Mammary epithelial cell (primary cell): ENCODE measurements at places on chromosomes 3 and 15.

GRCh38 chr15:44729408-44730127 lies 6.8 kb upstream of the TRIM69 start:
- DNase-seq: no peak

GRCh38 chr3:141426404-141427034 lies 58.2 kb downstream of the ZBTB38 start:
- DNase-seq: no peak

GRCh38 chr3:48630407-48630806 lies 4.9 kb downstream of the SLC26A6 start:
- DNase-seq: no peak

DNA sequence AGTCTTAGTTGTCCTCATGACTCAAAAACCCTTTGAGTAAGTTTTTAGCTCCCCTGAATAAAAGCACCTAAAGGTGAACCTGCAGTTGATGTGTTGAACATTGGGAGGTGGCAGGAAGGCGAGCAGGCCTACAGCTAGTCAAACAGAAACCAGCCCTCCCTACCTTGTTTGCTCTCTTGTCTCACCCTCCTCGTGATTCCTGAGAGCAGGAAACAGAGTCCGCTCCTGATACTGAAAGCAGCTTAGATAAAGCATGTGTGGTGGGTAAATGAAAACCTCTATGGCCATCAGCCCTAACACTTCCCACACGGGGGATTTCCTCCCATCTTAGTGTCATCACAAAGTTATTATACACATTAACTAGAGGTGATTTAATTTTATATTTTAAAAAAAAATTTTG lies 21.8 kb upstream of the CLDN18 start:
- DNase-seq: no peak

DNA sequence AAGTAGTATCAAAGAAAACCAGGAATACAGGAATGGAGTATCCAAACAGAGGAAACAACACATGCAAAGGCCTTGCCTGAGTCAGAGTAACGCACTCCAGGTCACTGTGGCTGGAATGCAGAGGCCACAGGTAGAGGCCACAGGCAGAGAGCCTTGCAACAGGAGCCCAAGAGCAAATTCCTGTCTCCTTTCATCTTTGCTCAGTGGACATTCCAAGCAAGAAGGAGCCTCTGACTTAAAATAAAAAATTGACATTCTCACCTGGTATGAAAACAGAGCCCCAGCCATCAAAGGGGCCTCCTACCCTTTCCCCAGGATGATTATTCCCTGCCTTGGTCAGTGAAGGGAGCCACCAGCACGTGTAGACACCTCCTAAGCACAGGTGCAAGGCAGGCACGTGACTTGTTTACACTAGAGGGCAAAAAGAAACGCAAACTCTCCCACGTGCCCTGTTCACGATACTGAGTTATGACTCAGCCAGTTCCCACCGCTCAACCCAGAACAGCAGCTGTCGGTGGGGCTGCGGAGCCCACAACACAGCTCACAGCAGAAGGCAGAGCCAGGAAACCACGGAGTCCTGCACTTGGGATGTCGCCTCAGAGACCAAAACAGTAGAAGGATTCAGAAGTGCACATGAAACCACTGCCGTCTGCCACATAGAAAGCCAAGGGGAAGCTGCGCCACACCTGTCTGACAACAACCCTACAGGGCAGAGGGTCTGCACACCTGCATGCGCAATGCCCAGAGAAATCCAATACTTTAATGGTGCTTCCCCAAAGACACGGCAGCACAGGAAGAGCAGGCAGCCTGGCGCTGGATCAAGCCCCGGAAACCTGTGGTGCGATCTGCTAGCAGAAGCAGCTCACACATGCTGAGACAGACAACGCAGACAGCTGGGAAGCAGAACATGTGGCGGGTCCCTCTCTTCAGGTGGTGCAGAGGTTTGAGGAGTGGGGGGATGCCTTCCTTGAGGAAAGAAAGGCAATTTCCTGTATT lies 52.1 kb downstream of the ITGB5 start:
- peak; percentile 79 for DNase-seq

DNA sequence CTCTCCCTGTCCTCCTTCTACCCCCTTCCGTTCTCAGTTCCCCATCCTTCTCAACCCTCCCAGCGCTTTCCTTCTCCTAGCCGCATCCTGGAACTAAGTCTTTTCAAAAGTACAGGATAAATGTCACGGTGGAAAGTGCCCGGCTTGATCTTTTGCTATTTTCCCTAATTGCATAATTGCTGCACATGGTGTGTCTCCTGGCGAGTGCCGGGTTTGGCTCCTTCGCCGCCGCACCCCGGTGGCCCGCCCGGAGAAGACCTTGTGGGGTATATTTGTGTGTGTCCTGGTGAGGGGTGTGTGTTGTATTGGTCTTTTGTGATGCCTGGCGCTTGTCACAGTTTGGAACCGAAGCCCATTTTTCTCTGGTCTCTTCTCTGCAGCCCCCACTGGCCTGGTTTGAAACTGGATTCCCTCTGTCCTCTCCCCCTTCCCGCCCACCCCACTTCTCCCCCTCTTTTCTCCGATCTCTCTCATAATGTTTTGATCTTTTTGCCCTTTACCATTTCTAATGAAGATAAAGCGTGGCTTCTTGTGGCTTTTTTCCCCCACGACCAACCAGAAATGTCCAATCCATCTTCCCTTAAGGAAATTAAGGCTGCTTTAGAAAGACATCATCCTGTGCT lies 692 bp downstream of the UBE2E2 start:
- peak; percentile 41 for DNase-seq

GRCh38 chr3:141387516-141387915 lies 19.2 kb downstream of the ZBTB38 start:
- DNase-seq: no peak

DNA sequence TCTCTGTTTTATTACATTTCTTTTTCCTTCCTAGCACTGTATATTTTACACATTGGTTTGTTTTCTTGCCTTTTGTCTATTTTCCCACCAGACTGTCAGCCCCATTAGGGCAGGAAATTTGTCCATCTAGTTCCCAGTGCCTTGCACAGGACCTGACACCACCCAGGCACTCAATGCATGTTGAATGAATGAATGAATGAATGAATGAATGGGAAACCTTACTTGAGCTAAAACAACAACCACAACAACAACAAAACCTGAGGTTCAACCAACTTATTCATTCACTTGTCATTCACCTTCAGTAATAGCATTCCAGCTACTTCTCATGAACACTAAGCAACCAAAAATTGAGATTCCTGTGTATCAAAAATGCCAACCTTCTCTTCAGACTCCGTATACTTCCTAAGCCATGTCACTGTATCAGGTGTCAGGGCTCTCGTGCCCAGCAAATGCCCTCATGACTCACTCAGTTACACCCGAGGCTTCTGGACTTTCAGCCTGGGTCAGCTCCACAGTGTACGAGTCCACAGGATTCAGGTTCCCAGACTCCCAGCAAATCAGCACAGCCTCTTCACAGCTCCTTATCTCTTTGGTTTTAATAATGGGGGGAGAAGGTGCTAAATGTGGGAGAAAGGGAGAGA lies 37.3 kb downstream of the FSD2 start:
- peak; percentile 20 for DNase-seq

GRCh38 chr3:131750256-131750655 lies 247.5 kb upstream of the MRPL3 start:
- no peak for DNase-seq

GRCh38 chr15:47872208-47872607 lies 154.9 kb downstream of the SEMA6D start:
- DNase-seq: no peak

DNA sequence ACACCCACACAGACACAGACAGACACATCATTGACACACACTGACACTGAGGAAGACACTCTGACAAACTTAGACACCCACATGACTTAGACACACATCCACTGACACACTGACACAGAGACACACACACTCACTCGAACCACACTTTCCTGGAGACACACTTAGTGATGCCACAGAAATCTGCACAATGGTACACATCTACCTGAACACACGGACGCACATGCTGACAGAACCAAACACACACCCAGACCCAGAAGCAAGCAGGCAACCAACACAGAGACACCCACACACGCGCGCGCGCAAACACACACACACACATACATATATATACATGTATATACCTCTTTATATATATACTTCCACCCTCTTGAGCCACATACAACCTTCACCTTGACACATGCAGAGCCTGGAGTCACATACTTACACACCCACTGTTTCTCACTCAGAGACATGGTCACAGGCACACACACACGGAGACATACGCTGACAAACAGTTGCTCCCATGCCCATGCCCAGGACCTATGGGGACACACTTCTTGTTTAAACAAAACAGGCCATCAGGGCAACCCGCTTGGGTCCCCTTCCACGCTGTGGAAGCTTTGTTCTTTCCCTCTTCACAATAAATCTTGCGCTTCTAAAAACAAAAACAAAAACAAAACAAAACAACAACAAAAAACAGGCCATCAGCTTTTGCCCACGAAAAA lies 913 bp upstream of the SCN5A start:
- DNase-seq: no peak

DNA sequence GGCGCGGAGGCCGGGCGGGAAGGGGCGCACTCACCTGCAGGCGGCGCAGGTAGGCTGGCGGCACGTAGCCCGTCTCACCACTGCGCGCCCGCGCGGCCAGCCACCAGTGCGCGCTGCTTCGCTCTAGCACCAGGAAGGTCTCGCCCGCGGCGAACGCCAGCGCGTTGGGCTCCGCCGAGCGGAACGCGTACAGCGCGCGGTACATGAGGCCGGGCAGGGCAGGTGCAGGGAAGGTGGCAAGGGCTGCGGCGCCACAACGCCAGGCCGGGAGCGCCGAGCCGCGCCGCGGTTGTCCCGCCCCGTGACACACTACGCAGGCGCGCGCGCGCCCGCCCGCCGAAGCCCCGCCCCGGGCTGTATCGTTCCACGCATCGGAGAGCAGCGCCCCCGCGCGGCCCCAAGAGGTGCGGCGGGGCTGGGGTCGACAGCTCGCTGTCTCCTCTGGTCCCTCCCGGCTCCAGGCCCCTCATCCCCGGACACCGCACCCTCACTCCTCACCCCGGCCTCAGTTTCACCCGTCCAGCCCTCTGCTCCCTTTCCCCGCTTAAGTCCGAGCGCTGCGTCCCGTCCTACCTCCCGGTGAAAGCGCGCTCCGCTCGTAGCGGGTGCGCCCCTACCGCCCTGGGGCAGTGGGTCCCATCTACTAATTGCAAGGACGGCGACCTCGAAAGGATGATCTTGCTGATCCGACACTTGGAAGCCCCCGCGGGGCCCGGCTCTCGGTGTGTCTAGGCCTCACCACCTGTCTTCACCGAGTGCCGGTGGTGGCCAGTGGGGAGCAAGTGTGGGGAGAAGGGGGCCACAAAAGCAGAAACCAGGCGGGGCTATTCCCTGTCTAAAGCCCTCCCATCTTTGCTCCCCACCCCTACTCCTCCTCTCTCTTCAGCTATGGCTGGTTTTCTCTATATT lies at the start of gene NCKIPSD:
Gene NCKIPSD, minus strand, starts transcription at position 313 of the 909 bp plus-strand sequence. Its CDS starts 108 bp downstream, at position 205.
- peak; percentile 79 for DNase-seq

DNA sequence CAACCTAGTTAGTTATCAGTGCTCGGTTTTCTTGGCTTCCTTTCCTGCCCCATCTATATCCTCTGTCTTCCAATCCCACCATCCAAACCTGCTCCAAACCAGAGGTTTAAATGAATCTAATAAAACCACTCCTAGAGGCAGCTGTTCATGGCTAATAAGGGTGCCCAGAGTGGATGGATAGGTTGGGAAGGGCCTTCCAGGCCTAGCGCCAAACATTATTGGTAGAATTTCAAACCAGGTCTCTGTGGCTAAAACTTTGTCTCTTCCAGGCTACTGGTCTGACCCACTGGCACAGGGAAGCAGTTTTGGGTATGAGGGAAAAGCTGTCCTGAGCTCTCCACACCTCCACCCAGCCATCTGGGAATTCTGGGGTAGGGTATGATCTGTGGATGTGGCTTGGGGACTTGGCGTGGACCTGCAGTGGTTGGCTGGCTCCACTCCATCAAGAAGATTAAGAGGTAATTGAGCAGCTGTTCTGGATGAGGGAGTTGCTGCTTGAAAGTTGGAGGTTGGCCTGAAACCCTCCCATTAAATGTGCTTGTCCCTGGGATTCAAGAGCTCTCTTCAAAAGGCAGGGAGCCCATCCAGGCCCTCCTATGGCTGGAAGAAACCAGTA lies 29.3 kb upstream of the INSYN1 start:
- DNase-seq: no peak

DNA sequence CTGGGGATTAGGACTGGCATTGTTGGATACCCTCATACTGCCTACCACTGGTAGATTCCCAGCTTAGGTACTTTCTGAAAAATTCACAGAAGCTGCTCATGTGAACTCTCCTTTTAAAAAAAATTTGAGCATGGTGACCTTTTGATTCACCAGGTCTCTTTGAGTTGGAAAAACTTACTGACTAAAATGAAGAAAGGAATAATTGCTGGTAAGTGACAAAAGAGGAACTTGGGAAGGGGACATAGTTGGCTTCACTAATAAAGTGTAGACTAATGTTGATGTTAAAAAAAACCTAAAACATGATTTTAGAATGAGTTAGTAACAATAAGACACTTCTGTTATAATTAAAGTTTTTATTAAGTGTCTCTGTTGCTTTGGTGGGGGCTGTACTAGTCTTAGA lies 8.6 kb downstream of the VPS8 start:
- DNase-seq: no peak

DNA sequence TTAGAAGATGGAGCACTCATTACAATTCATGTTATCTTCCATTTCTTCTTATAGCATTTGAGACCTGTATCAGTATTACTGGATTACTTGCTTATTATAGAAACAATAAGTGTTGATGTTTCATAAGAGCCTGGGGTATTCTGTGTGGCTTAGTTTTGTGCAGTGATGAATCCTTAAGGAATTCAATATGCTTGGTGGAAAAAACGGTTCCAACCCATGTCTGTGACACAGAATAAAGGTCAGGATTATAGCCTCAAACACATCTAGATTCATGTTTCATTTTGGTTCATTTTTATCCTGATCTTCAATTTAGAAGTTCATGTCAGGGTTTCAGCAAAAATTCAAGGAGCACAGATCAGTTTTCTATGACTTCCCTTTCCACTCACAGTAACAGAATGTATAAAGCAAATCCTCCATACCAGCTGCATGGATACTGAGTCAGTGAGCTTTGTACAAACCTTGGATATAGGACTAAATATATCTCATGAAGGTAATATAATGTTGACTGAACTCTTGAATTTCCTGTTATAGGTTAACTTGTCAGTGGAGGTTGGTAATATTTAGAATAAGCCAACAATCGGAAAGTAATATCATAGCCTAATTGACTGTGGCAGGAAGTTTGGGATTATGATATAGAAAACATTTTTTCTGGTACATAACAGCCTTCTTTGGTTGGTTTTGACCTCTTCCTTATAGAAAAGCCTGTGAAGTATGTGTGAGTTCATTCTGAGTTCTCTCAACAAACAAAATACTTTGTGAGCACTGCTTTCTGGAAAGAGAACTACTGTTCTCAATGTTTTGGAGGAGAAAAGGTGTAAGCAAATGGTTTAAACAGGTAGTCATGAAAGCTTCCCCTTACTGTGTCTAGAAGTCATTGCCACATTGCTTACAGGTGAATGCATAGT lies 218.2 kb upstream of the TPM1 start:
- peak; percentile 63 for DNase-seq

GRCh38 chr3:146972726-146973125 lies 367.6 kb upstream of the PLSCR5 start:
- DNase-seq: peak; percentile 21

DNA sequence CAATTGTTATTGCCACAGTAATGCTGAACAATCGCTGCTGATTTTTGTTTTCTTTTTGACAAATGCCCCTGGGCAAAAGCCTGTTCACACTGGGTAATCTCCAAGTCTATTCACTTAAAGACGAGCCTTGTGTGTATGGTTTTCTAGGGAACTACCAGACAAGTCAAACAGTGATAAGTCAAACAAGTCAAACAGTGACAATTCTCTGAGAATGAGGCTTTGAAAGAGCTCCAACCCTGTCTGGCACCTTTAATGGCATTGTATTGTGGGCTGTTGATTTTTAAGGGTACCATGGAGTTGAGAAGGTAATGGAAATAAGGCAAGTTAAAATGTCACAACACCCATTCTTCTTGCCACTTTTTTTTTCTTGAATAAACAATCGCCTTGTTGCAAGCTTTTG lies 59.4 kb upstream of the TMC3 start:
- peak; percentile 4 for DNase-seq
